ENCODE measurements at places on chromosomes 5 and 9.

GRCh38 chr5:55993013-55993412, 1.8 kb downstream of the IL6ST start:
- DNase-seq, result no peak

DNA sequence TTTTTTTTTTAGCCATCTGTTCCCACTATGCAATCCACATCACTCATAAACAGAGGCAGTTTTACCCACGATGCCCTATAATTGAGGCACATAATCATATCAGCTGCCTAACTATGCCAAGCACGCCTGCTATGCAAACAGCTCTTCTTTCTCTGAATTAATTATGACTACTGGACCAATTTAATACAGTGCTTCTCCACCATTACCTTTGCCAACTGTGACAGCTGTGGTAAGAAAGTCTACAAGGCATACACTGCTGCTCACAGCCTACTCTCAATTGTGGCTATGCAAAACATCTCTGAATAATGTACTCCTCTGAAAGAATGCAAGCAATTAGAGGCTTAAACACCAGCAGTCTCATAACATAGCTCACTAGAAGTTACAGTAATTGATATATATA, 97.1 kb downstream of the DTWD2 start:
- no peak for DNase-seq

- DNase-seq, result no peak
These were observed 250.2 kb downstream of the CYLC2 start for GRCh38 chr9:103245369-103245768.

DNA sequence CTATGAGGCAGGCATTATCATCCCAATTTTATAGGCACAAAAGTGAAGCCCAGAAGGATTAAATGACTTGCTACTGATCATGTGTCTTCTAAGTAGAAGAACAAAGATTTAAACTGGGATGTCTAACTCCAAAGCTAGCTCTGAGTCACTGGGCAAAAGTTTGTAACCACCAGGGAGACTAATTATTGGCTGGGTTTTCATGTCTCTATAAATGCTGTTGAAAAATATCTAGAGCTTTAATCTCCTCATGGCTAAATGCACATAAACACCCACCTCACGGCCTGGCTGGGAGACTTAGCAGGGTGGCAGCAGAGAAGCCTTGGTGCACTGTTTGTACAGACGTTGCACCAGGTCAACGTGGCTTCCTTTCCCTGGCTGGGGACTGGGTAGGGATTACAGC, 144.6 kb downstream of the MELK start:
- DNase-seq, result no peak

DNA sequence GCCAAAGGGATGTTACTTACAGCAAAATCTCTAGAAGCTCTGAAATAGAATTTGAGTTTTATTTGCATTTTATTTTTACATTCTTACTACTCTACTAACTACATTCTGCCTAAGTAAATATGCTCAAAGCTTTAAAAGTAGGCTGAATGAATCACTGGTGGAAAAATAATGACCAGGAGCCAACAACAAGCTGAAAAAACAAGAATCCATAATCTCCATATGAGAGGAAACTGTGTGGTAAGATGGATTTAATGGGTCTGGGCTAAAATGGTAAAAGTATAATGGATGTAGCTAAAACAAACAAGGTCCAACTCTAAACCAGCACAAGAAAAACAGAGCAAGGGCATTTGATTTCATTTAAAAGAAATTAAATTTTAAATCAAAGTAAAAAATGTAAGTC, 525.8 kb upstream of the FTMT start:
- DNase-seq, result no peak

DNA sequence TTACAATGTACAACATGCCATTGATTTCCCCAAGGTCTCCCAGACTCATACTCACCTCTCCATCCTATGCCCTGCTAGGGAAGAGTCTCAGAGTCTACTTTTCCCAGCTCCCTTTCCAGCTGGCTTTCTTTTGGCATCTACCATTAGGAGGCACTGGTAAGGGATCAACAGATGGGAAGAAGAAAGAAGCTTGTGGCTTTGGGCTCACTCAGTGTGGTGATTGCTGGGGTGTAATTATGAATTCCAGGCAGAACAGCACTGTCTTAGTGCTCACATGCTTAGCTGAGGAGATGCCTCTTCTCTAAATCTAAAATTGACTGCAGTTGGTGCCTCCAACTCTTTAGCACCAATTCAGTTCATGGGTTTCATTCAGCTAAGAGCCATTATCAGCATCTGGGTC, 330.0 kb downstream of the PSAT1 start:
- DNase-seq, result no peak

DNA sequence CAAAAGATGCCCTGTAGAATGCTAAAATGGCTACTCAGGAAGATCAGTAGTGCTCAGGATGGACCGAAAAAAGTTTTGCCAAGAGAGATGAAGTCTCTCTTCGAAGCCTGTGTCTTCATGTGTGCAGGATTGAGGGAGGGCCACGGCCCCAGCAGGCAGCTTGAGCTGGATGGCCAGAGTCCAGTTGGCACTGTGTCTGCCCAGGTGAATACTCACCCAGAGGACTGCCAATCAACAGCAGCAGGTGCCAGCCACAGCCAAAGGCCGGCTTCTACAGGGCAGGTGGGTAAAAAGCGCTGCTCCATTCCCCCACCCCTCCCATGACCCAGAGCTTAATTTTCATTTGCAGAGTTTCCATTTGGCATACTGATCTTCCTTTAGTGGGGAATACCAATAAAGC, 287.9 kb upstream of the ZNF608 start:
- DNase-seq, result no peak

- no peak for DNase-seq
These were observed 333.0 kb downstream of the PDE4D start for GRCh38 chr5:59560553-59560952.

DNA sequence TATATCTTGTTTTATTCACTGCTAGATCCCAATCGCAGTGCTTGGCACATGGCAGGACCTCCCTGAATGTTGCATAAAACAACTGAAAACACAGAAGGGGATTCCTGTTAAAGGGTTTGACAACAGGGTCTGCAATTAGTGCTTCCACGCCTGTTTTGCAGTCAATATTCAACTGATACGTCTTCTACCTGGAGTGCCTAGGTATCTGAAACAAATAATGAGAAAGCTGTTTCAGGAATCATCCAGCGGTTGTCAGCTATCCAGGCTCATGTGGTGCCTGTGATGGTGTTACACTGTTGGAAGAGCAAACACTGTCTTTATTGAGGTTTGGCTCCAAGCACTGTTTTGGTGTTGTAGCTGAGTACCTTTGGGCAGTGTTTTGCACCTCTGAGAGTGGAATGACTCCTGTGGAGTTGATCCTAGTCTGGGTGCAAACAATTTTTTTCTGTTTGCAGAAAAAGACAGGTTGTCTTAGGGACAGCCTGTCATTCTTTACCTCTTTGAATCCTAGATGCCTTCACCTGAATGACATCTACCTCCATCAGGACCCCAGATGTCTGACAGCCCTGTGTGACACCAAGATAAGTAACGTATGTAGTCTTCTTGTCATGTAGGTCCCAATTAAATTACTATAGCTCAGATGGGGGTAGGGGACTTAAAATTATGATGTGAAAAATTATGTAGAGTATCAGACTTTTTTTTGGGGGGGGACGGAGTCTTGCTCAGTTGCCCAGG, 14.8 kb upstream of the MATR3 start:
- DNase-seq, result no peak

DNA sequence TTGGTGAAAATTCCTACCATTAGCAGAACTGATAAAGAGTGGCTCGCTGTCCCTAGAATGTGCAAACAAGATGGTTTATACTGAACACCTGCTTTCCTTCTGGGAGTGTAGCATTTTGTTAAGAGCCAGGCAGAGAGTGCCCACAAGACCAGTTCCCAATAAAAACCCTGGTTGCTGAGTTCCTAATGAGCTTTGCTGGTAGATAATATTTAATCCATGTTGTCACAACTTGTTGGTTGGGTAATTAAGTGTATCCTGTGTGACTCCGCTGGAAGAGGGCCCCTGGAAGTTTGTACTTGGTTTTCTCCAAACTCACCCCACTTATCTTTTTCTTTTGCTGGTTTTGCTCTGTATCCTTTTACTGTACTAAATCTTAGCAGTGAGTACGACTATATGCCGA, 39.5 kb upstream of the GOLGA1 start:
- no peak for DNase-seq

GRCh38 chr9:132409828-132410528, at the start of gene CFAP77:
Gene CFAP77, plus strand, starts transcription at chr9:132410211. Its CDS starts 61 bp downstream, at chr9:132410272.
- peak; percentile 58 for DNase-seq

- no peak for DNase-seq
These were observed 404.9 kb upstream of the ZNF608 start for GRCh38 chr5:125151150-125151900.

- DNase-seq, result no peak
These were observed 3.7 kb downstream of the NPR3 start for GRCh38 chr5:32714836-32715235.

Measured in stimulated activated CD4-positive, alpha-beta T cell treated with anti-CD3 and anti-CD28 coated beads, Interleukin-15, amount 100 ng/mL, for 24 hours (primary cell).